Germinal center (tissue), 1 donor: ENCODE measurements at places on chromosomes 5 and 9.

DNA sequence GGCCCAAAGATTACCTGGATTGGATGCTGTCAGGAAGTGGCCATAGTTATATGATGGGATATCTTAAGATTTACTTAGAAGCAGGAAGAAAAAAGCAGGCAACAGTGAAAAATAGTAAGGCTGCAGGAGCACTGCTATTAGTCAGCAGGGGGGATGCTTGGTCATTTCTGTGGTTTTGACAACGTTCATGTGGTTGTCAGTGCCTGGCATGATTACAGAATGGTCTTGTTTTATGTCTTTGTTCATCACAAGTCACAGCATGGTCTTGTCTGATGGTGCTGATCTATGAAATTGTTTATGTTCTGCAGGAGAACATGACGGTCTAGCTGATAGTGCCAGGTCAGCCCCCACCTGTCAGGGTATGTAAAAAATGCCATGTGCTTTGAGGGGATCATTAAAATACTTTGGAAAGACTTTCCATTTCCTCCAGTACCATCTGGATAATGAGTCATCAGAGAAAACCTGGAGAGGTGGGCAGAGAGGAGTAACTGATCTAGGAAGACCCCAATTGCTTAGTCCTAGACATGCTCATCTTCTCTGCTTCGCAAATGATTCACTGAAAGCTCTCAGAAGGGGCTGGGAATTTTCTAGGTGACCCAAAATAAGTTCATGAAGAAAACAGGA, 48.5 kb downstream of the PLGRKT start:
- no peak for DNase-seq

GRCh38 chr9:92971776-92972175, 24.5 kb downstream of the FGD3 start:
- no peak for DNase-seq

DNA sequence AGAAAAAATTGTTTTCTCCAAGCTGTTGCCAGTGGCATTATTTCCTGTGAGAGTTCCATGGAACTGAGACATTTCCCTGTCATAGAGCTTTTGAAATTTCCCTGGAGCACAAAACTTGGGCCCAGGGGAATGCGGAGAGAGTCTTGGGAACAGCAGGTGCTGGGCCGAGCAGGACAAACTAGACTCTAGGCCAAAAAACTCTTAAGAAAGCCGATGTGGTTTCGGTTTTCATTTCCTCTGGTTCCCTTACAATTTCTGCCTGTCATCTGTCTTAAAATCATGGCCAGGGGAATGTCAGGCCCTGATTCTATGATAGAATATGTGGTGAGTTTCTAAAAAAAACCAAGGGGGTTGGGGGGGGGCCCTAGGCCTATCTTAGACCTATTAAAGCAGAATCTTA, 4.6 kb downstream of the SLC35A4 start:
- no peak for DNase-seq

GRCh38 chr9:12862611-12863410, 88.0 kb downstream of the LURAP1L start:
- DNase-seq, result no peak

GRCh38 chr5:36790847-36791246, 85.7 kb upstream of the NIPBL start:
- no peak for DNase-seq

DNA sequence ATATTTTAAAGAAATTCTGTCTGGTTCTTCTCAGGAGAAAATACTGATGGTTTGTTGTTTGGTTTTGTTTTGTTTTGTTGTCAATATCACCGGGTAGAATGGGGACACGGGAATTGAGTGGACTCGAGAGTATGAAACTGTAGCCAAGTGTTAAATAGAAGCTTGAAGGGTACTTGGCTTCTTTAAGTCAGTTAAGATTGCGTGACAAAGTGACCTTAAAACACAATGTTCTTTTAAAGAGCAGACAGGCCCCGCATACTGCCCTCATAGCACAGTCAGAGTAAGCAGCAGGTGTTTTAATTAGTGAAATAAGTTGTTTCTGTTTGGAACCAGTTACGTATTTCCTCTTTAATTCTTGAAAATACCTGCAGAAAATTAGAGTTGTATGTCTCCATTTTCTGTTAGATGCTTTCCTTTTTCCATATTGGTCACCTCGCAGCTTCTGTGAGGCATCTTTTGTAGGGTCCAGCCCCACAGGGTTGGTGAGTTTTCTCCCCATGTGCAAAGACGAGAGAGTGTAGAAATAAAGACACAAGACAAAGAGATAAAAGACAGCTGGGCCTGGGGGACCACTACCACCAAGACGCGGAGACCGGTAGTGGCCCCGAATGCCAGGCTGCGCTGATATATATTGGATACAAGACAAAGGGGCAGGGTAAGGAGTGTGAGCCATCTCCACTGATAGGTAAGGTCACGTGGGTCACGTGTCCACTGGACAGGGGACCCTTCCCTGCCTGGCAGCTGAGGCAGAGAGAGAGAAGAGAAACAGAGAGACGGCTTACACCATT, 9.6 kb downstream of the TRIP13 start:
- DNase-seq, result no peak

DNA sequence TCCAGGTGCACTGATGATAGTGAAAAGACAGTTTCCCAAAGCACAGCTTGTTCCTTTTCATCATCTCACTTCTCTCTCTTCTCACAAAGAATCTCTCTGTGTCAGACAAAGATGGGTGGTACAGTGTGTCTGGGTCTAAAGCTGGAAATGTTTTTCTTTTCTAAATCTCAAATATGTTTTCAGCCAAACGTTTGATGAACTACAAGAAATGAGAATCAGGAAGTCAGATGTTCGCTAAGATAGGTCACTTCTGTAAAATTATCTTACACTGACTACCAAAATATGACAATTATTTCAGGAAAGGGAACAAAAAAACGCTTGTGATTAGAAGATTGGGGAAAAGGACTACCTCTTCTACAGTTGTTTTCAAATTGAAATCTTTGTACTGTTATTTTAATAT, 708.8 kb downstream of the PTPRD start:
- DNase-seq, result no peak

DNA sequence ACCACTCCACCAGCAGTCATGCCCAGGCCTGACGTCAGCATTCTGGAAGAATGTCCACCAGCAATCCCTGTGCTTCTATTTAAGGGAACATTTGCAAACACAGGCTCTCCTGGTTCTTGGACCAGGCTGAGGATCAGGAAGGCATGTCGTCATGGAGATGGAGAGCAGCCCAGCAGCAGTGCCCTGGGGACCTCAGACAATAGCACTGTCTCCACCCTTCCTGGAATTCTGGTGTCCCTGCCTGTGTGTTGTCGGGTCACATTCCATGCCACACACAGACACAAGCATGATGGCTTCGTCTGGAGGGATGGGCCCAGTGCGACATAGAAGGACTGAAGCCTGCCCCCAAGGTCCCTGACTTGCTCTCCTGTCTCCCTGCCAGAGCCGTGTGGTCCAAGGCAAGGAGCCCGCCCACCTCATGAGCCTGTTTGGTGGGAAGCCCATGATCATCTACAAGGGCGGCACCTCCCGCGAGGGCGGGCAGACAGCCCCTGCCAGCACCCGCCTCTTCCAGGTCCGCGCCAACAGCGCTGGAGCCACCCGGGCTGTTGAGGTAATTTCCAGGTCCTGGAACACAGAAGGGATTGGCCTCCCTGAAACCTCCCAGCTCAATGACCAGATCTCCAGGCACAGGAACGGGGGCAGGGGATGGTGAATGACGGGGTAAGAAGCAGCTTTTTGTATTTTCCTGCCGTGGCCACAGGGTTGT, 43.8 kb downstream of the STOM start:
- DNase-seq, result no peak

DNA sequence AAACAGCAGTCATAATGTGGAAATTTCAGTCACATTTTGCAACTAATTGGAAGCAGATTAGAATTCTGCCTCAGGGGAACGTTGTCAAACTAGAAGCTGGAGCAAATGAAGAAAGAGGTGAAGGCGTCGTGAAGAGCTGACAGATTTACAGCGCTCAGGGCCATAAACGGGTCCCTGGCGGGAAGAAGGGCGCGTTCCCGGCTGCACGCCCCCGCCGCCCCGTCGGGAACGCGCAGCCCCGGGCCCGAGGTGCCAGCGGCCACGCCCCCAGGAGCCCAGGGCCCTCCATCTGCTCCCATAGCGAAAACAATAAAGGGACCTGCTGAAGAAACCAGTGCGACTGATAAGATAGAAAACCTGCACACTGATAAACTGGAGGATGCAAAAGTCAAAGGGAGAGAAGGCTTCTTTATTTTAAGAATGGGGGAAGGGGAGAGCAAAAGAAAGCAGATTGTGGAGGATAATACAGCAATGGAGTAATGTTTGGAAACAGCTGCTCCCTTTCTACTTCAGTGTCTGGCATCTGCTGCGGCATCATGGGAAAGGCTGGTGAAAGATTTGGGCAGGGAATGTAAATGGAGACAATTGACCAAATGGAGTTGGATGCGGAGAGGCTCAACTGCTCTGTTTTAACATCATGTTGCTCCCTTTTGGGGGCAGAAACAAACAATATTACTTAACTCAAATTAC, 11.1 kb downstream of the ZNF608 start:
- peak; percentile 71 for DNase-seq
